Ureter (tissue), 1 donor: ENCODE measurements at places on chromosomes 6 and 20. TPM values are rescaled to one million over a fixed set of nuclear protein-coding genes. Genes with fewer than 3 reads are reported as not detected.

GRCh38 chr6:32932132-32932868 is 8.5 kb downstream of the HLA-DMB start:
- no peak for DNase-seq

DNA sequence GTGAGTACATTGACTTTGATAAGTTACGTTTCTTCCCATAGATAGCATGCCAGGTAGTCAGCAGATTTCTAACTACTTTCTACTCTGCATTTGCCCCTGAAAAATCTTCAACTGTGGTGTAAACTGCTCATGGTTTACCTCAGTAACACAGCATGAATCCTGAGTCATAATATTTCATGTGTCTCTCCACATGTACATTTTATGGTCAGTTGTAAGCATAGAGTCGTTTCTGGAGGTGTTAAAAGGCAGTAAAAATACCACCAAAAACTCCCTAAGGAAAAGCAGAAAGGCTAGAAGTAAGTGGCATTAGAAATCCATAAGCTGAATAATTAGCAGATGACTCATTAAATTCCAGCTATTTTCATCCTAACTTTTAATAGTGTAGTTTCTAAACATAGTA is 4.1 kb upstream of the GPR63 start:
- no peak for DNase-seq

DNA sequence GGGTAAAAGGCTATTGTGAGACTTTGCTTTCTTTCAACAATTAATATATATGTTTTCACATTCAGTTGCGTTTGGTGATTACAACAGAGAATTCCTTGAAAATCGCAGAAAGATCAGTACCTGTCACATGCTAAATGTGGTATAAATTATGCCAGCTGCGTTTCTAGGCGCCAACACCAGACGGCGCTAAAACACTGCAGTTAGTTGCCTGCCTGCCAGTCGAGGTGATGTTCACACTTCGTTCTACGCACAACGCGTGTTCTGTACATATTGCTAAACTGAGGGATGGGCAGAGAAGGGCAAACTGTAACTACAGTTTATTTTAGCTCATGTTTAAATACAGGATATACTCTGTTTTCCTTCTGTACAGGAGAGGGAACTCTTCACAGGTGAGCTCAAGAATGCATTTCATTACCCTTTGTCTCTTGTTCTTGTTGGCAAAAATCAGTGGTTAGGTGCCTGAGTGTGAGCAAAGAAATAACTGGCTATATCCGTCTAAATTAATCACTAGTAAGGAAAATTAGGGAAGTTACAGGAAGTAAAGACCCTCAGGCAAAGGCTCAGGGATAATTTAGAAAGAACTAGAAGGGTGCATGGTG is 100.1 kb upstream of the RGS17 start:
- DNase-seq, result peak; percentile 44

- no peak for DNase-seq
Measured at GRCh38 chr6:169019727-169020491, 233.7 kb downstream of the THBS2 start.

DNA sequence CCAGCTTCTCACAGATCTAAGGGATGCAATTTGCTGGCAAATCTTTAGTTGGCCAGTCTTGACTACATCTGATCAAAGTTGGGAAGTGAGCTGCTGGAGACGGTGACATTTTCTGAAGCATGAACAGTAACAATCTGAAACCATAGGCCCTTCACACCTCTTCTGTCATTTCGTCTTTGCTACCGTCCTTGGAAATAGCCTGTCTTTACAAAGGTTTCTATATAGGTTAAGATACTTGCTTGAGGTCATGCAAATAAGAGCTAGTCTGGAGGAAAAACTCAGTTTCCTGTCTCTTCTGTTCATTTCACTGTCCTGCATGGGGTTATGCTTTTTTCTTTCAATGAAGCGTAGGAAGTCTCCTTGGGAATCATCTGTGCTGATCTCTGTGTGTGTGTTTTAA is 55.6 kb downstream of the CARMIL1 start:
- no peak for DNase-seq

DNA sequence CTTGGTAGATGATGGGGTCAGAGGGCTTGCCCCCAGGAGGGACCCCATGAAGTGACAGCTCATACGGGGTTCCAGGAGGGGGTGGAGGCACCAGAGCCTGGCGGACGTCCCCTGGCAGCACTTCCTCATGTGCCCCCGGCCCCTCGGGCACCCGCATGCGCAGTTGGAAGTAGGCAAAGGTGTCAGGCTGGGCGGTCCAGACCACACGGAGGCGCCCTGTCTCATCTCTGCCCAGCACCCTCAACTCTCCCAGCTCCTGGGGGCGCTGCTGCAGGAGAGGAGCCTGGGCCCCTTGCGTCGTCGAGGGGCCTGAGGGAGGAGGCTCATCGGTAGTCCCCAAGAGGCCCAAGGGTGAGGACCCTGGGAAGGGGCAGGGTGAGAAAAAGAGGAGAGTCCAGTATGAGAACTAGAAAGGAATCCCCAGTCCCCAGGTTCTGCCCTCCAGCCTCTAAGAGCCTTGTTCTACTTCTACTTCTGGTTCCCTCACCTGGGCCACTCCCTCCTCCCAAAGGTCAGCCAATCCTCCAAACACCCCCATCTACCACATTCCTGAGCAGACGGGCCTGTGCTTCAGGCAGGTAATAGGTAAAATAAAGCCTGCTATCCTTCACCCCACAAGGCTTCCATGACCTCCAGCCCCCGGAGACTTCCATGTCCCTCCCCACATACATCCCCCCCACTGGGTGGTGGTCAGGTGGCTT is 23.2 kb downstream of the TNXB start:
- DNase-seq, result no peak

- no peak for DNase-seq
Measured at GRCh38 chr6:141808662-141809061, 324.1 kb upstream of the GJE1 start.

EMILIN3 gene
- 2.0 TPM for total RNA-seq

LAMA4 gene
- total RNA-seq, result 54.7 TPM
